ENCODE measurements at places on chromosomes 3 and 15.

DNA sequence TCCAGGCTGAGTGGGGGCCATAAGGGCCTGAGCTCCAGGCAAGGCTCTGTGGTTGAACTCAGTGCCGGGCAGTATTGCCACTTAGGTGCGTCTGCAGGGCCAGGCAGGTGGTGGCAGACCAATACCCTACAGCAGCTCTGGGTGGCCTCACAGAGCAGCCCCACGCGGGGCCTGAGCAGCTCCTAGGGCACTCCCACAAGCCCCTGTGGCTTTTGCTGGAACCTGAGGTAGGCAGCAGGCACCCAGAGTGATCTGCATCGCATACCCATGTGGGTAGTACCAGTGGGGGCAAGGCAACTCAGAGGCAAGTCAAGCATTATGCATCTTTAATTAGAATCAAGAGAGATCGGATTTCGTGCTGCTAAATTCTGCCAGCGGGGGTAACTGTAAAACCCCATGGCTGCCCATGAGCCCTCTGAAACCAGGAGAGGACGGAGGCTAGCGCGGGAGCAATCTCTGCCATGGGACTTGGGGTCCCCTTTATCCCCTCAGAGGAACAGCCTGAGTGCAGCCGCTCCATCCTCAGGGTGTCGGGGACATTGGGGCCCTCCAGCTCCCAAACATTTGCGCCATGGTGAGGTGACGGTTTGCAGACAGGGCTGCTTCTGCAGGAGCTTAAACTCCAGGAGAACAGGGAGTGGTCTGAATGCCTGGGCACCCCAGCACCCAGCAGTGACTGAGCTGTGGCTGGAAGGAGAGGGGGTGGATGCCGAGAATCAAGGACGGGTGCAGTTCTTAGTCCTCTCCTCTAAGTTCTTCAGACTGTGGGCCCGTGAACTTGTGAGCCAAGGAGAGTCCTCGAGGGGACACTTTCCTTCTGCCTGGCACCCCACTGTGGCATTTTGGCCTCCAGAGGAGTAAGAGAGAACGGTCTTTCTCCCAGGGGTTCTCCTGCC, 62.4 kb upstream of the PCSK6 start:
- DNase-seq, result no peak

- DNase-seq, result no peak
These were observed 67.3 kb upstream of the TRIM42 start for GRCh38 chr3:140610544-140610943.

GRCh38 chr3:194275291-194275690, 75.8 kb downstream of the CPN2 start:
- DNase-seq, result no peak

DNA sequence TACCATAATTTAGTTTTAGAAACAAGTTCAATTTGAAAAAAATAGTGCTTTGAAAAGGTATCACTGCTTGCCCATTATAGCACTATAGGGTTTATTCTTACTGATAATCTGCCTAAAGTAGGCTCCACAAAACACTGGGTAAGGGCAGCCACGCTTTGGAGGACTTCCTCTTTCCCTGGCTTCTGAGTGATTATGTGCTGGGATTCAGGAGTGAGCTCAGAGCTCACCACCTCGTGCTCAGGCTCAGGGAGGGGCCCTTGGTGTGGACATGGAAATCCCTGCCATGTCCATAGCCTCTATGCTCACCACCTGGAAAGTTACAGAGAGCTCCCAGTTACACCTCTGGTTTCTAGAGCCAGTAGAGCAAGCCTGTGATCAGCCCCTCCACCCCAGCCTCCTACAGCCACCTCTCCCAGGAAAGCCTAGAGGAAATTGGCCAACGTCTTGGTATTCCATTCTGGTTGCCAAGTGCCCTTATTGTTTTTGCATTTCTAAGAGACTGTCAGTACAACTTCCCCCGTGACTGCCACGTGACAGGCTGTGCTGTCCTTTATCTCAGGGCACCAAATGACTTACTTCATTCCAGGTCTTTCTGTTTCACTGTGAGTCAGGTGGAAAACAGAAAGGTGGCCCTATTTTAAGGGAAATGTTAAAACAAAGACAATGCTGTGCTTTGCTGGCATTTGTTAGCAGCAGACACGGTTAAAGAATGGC, 316.0 kb downstream of the RORA start:
- peak; percentile 22 for DNase-seq

GRCh38 chr3:59540241-59540640, 490.4 kb upstream of the CFAP20DC start:
- DNase-seq, result no peak

DNA sequence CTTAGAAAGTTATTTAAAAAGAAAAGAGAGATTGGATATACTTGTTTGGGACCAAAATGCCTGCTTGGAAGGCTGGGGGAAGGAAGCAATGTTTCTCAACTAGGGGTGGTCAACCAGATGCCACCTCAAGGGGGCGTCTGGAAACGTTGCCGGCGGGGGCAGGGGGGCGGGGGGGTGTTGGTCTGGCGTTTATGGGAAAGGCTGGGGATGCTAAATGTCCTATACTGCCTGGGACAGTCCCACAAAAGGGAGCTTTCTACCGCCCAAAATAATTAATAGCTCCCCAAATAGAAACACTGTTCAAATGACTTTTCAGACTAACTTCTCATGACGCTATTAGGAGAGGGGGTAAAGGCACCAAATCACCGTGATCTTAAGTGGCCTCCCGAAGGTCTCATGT, 2.2 kb downstream of the POLG start:
- DNase-seq, result peak; percentile 20

DNA sequence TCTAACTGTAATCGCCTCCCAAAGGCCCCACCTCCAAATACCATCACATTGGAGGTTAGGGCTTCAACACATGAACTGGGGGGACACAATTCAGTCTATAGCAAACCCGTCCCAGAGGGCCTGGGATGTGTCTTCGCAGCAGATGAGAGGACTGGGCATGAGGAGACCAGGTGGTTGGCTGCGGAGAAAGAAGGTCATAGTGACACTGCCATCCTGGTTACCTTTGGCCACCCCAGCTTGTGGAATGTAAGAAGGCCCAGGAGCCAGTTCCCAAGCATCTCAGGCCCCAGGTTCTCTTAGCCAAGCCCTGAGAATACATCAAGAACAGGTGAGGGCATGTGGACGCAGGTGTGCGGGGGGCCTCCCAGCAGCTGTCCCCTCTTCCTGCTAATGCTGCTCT, 6.4 kb upstream of the RARRES1 start:
- DNase-seq, result no peak

- DNase-seq, result peak; percentile 33
These were observed 32.3 kb upstream of the CFAP20DC start for GRCh38 chr3:59082106-59082505.

GRCh38 chr3:193124861-193125260, 116.2 kb upstream of the PLAAT1 start:
- no peak for DNase-seq

DNA sequence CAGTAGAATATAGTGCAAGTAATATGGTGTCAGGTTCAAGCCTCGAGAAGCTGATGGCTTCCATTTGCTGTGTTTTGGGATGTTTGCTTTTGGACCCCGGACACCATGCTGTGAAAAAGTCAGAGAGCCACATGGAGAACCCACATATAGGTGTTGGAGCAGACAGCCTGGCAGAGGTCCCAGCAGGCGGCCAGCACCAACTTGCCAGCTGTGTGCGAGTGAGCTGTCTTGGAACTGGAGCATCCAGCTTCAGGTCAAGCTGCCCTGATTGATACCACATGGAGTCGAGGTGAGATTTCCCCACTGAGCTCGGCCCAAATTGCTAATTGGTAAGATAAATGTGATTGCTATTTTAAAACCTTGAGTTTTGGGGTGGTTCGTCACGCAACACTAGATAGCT, 185.7 kb upstream of the TBL1XR1 start:
- DNase-seq, result no peak

DNA sequence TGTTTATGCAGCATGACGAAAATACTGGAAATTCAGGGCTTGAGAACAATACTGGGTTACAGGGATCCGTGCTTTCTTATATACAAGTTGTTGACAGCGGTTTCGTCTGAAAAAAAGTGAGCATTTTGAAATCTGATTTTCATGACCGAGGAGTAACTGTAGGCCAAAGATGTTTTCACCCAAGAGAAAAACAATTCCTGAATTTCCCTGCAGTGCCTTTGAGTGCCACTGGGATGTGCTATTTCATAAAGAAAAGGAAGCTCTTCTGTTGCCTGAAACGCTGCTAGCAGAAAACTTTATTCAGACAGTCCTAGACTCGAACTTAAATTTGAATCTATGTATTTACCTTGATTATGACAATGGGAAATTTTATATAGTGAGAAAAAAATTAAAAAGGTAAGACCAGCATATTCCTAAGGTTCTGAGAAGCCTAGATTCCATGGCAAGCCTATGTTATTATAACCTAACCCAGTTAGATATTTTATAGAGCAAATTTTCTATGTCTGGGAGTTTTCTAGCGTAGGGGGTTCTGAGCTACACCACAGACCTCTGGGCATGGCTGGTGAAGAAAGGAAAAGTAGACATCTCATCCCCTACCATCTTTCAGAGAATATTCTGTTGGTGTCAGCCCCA, 30.2 kb downstream of the KCNAB1 start:
- peak; percentile 61 for DNase-seq

- DNase-seq, result no peak
These were observed 66.1 kb downstream of the WHAMM start for GRCh38 chr15:82875411-82876003.

DNA sequence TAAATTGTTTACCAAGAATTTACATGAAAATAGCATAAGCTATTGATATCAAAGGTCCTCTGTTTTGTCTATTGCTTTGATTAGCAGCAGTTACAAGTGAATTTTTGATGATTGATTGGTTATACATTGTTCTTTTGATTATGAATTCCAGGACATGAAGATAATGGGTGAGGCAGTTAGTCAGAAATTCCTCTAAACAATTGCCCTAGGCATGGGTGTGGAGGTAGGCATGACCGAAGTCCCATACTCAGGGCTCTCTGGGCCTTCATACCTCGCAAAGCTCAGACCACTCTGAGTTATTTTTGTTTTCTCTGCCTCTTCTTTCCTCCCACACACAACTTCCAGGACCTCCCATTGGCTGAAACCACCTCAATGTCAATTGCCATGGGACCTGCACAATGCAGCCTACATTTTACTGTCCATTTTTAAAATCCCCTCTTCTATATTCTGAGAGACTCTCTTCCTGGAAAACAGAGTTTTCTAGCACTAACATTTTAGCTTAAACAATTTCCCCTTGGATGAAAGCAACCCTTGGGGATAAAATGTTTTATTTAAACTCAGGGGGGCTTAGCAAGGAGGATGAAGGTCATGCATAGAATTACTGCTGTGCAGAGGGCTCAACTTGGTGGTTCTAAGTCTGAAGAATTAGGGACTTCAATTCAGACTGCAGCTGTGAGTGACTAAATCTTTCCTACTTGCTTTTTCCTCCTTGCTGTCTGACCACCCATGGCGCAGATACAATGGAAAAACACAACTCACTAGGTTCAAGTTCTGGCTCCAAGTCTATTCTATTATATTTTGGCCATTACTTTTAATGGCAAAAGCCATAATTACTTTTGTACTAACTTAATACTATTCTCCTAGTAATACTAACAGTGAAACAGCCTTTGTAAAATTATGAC, 594.8 kb downstream of the NTRK3 start:
- DNase-seq, result no peak

DNA sequence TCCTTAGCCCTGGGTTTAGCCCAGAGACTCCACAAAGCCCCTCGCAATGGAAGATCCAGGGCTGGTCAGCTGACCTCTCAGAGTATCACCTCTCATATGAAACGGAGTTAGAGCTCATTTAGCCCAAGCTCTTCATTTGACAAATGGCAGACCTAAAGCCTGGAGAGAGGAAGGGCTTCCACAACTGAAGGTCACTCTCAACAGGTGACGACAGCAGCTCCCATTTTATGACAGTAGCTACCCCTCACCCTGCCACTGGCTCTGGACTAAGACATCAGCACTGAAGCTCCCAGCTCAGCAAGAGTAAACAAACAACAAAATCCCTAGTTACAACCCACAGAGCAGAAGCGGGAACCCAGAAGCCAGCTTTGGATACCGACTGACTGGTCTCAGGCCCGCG, 33.7 kb downstream of the TLE3 start:
- no peak for DNase-seq

DNA sequence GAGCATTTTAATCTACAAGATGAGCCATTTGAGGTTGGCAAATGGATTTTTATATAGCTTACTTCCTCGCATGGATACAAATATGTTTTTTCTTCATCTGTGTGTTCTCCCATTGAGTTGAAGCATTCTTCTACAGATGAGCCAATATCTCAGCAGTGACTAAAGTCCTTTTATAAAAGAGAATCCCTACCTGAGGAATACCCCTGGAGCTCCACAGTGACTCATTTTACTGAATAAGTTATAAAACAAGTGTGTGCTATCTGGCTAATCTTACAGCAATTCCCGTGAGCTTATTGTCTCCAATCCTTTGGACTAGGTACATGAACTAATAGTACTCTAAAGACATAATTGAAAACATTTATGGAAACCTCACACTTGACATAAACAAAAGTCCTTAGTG, 354.2 kb upstream of the BCHE start:
- DNase-seq, result no peak

DNA sequence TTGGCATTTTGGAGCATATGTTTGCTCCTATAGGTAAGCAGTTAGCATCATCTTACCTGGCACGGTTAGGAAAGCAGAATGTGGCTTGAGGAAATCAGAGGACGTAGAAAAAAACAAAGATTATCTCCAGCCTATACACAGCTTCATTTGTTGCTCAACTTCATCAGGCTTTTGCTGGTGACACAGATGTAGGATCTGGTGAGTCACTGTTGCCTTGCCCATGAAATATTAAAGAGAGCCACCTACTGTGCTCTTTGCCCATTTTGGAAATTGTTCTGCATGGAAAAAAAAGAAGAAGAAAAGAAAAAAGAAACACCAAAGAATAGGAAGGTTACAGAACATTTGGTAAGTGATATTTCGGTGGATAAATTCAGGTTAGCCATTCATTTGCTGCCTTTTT, 3.8 kb downstream of the IL1RAP start:
- DNase-seq, result peak; percentile 70

DNA sequence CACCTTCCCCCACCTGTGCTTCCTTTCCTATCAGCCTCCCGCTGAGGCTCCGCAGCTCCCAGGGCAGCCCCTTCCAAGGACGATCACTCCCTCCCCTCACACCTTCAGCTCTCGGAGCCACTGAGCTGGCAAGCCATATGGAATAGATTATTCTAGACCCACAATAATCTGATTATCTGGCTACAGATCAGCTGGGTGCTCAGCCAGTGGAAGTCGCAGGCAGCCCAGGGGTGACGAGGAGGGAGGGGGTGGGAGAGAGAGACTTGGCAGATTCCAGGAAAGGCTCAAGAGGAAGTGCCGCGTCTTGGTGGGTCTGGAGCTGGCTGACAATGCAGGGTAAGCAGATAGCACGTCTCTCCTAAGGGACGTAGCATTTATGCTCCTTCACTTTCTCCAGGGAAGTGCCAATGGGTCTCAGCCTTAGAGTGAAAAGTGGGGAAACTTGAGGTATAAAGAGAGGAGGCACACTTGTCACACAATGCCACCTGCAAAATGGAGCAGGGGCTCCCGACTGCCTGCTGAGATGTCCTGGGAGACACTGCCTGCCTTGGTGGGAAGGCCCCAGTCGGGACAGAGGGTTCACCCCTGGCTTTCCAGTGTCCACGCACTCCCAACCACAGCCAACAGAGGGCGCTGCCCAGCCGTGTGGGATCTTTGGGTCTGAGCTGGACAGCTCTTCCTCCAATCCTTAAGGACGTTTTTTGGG, 9.4 kb upstream of the MESP1 start:
- peak; percentile 89 for DNase-seq
